Stimulated activated CD8-positive, alpha-beta memory T cell treated with anti-CD3 and anti-CD28 coated beads, Interleukin-12 subunit alpha, Interleukin-12 subunit beta, amount 100 ng/mL, for 4 hours (primary cell): ENCODE measurements at places on chromosomes 12 and 14.

DNA sequence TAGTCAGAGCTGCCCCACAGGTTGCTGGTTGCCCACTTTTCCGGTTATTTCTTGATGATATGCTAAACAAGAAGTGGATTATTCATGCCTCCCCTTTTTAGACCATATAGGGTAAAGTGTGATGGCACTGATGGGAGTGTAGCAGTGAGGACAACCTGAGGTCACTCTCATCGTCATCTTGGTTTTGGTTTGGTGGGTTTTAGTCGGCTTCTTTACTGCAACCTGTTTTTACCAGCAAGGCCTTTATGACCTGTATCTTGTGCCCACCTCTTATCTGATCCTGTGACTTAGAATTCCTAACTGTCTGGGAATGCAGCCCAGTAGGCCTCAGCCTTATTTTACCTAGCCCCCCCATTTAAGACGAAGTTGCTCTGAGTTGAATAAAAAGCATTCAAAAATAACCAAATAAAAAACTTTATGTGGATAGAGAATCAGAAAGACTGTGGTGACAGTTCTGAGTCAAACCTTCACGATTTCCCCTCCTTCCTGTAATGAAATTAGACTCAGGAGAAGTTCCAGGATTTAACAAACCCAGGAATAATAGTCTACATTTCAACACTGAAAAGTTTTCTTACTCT is 144.2 kb downstream of the PAWR start:
- DNase-seq, result no peak

GRCh38 chr14:88048351-88048750 is 43.4 kb downstream of the GPR65 start:
- no peak for DNase-seq

- DNase-seq, result no peak
Measured at GRCh38 chr12:122545855-122546254, 18.8 kb downstream of the KNTC1 start.

DNA sequence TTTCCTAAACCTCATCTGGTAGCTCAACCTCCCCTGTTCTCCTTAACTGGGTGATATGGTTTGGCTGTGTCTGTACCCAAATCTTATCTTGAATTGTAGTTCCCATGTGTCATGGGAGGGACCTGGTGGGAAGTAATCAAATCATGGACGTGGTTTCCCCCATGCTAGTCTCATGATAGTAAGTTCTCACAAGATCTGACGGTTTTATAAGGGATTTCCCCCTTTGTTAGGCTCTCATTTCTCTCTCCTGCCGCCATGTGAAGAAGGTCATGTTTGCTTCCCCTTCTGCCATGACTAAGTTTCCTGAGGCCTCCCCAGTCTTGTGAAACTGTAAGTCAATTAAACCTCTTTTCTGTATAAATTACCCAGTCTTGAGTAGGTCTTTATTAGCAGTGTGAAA is 19.5 kb downstream of the COX16 start:
- no peak for DNase-seq

GRCh38 chr12:101850199-101850598 is 19.4 kb upstream of the GNPTAB start:
- no peak for DNase-seq

- no peak for DNase-seq
Measured at GRCh38 chr14:98928418-98928817, 343.6 kb downstream of the BCL11B start.

DNA sequence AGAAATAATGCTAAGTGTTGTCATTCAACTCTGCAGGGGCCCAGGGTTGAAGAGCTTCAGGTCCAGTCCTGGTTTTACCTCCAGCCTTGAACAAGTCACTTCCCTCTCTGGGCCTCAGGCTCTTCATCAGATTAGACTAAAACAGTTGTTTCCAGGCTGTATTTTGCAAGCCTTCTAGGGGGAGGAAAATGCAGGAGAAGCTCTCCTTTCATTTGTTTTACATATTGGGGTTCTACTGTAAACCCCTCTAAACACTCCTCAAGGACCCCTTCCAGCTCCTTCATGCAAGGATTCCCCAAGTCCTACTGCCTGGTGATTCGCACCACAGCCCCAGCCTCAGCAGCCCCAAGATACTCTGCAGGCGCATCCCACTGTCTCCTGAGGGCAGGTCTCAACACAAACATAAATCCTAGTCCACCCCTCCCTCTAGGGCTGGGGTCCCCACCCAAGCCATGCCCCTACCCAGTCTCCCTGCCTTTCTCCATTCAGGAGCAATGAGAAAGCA is 2.7 kb downstream of the SDR9C7 start:
- no peak for DNase-seq

DNA sequence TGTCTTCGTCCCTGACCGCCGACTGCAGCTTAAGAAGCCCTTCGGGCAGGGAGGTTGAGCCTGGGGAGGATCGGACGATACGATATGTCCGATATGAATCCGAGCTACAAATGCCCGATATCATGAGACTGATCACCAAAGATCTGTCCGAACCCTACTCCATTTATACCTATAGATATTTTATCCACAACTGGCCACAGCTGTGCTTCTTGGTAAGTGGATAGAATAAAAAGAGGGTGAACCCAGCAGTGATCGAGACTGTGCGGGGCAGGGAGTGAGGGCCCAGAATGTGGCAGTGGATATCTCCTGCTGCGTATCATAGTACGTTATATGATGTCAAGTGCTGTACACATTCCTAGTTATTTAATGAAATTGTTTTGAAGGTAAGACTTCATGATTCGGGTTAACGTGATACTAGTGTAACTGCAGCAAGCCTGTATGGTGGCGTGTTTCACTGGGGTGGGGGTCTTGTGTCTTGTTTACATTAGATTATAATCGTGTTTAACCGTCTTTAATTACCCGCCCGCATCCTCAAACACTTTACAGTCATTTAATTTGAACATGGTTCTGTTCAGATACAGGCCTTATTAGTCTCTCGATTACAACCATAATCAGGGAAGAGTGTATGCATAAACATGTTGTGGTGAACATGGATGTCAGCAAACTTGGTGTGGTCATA is 1.3 kb downstream of the NAA30 start:
- DNase-seq, result no peak

DNA sequence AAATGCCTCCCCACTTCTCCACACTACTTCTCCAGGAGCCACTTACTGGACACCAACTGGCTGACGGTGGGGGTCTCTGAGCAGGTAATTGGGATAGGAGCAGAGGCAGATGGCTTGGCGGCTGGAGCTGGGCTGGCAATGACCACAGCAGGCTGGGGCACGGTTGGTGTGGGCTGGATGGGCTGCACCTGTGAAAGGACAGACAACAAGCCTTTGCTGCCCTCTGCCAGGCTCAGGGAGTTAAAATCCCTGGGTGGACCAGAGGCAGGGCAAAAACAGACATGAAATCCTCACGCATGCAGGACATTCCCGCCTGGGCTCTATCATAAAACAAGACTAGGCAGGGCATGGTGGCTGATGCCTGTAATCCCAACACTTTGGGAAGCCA is 19.3 kb upstream of the TFCP2 start:
- DNase-seq, result no peak

DNA sequence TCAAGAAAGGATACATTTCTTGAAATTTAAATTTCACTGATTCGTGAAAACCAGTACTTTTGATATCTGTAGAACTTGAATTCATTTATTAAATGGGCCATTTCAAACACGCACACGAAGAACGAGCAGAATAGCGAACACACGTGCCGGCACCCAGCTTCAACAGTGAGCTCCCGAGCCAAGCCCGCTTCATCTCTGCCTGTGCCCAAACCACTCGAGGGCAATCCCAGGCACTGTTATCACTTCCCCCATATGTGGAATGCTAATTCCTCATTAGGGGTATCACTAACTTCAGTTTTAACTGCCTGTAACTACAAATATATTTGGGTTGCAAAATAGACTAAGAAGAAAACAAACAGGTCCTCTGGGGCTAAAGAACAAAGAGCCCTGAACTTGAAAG is 48.0 kb downstream of the AMN start:
- no peak for DNase-seq

DNA sequence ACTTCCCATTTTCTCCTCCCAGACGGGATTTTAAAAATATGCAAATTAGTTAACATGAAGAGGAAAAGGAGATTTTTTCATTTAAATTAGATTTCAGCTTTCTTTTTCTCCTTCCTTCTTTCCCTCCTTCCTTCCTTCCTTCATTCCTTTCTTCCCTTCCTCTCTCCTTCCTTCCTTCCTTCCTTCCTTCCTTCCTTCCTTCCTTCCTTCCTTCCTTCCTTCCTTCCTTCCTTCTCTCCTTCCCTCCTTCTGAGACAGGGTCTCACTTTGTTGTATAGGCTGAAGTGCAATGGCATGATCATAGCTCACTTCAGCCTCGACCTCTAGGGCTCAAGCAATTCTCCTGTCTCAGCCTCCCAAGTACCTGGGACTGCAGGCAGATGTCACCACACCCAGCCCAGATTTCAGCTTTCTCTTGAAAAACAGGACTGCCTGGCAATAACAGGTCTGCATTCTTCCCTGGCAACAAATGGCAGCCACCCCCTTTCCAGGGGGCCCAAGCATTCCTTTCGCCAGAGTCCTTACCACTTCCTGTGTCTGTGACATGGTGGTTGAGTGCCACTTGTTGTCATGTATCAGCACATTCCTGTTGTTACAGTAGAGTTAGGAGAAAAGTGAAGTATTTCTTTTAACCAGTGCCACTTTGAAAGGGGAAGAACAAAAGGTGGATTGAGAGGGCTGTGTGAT is 119.1 kb downstream of the PTPN11 start:
- DNase-seq, result no peak

GRCh38 chr14:104974146-104974541 is 4.0 kb downstream of the AHNAK2 start:
- no peak for DNase-seq

DNA sequence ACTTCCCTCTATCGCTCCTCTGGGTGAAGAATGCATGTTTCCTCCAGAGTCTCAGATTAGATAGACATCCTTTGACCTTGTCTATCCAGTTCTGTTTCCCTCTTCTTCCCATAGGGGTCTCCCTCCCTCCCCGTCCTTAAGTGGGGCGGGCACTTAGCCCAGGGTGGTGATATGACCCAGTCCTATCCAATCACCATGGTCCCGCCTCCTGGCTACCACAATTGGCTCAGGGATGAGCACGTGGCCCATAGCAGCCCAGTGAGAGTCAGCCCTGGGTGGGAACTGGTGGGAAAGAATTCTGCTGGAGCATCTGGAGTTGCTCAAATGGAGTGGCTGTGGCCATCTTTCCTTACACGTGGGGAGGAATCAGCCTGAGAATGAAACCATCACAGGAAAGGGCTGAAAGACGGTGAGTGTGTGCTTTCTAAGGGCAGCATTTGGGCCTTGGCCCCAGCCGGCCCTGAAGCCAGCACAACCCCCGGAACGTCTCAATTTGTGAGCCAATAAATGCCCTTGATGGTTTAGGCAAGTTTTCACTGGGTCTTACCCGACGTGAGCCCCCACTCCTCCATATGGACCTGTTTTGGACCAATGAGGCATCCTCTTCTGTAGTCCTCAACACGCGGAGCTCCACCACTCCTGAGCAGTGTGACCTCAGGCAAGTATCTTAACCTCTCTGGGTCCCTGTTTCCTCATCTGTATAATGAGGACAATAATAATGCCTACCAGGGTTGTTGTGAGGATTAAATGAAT is 14.4 kb upstream of the MLXIP start:
- no peak for DNase-seq

DNA sequence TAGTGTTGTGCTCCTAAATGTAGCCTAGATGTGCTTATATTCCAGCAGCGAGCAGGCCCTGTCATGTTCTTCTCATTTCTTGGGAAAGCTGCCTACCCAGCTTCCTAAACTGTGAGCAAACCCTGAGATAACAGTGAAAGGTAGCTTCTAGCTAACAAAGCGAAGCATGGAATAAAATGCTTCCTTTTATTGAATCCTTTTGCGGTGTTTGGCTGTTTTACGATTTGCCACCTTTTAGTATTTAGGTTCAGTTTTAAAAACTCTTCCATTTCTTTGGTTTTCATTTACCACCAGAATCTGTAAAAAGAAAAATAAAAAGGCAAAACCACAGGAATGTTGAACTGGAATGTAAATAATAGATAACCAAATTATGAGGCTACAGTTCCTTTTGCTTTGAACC is 5.0 kb upstream of the PKP2 start:
- DNase-seq, result no peak

DNA sequence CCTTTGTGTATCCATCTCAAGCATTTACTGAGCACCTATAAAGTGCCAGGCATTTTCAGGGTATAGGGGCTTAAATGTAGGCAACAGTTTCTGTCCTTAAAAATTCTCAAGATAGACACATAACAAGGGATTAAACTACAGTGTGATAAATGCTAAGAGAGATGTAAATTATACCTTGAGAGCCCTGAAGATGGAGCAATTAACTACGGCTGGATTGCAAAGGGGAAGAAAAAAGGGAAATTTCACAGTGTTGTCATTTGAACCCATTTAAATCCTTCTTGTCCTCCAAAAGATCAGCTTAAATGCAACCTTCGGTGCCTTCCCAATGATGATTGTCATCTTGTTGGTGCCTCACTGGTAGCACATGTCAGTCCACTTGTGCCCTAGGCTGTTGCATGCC is 11.5 kb upstream of the IL26 start:
- DNase-seq, result no peak

DNA sequence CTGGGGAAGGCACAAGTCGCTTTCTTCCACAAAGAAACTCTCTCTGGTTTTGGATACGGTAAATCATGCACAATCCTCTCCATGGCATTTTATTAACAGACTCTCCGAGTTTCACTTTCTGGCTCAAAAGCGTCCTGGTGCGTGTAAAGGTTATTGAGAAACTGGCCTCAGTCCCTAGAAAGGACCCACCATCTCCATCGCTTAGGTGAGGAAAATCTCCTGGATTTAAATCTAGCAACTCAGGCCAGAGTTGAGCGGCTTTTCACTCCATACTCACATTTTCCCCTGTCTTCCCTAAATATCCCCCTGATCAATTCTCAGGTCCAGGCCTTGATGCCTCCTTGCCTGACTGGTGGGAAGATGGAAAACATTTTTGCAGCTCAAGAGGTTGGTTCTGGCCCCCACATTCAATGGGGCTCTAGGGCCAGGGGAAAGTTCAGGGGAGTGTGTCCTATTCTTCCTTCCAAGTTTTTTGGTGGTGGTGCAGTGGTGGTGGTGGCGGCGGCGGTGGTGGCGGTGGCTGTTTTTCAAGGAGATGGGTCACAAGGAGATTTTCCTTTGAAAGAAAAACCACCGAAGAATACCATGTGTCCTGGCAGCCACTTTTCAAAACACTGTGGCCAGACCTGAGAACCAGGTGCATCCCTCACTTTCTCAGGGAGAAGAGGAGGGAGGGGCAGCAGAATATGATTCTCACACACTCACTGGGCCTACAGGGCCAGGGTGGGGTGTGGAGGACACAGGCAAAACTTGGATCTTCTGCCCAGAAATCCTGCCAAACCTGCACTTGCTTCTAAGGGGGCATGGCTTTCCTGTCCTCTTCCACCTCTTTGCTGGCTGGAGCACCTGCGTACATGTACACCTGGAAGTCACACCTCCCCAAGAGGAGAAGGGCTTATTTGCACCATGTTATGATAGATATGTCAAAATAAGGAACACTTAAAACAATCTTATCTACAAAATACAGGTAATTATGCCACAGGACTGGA is 46.7 kb upstream of the PNMA1 start:
- no peak for DNase-seq

- DNase-seq, result no peak
Measured at GRCh38 chr14:105430565-105430964, 10.9 kb downstream of the MTA1 start.

GRCh38 chr12:19130224-19131024 is 891 bp downstream of the PLEKHA5 start:
- no peak for DNase-seq
